ENCODE measurements at places on chromosomes 12 and 14. TPM values are rescaled to one million over a fixed set of nuclear protein-coding genes. Genes with fewer than 3 reads are reported as not detected.
A peak's percentile ranks its signal among the peaks of the same experiment; 100 is the strongest.

SCN8A gene
- total RNA-seq: 1.5 TPM

DNA sequence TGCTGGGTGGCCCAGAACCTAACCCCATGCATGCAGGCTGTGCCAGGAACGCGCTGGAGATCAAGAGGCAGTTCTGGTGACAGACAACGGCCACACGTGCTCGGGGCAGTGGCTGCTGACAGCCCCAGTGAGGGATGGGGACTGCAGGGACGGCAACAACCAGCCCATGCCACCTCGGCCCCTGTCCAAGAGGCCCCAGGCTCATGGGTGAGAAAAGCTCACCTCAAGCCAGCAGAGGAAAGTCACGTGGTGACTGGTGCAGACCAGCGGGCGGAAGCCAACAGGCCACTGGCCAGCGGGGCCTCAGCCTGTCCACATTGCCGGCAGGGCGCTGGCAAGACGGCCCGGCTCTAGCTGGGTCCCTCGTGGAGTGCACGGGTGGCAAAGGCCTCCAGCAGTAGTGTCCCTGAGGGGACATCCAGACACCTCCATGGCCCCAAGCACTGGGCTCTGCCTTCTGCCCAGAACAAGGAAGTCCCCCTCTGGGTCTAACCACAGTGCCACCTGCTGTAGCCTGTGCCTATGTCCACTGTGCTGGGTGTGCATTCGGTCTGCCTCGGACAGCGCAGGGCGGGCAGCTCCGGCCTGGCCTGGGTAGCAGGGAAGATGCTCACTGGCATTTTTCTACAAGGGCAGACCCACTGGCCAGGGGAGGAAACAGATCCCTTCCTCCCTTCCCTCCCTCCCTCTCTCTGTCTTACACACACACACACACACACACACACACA, 134.1 kb downstream of the NCOR2 start:
- peaks cover 25% of the 10 kb centered on the region for H3K4me1 ChIP-seq
- DNase-seq: peak; percentile 58
- H3K36me3 ChIP-seq: peaks cover 9% of the 10 kb centered on the region
- no peaks in the 10 kb centered on the region for H3K27me3 ChIP-seq
- no peak overlapping the region for H3K27ac ChIP-seq

DNA sequence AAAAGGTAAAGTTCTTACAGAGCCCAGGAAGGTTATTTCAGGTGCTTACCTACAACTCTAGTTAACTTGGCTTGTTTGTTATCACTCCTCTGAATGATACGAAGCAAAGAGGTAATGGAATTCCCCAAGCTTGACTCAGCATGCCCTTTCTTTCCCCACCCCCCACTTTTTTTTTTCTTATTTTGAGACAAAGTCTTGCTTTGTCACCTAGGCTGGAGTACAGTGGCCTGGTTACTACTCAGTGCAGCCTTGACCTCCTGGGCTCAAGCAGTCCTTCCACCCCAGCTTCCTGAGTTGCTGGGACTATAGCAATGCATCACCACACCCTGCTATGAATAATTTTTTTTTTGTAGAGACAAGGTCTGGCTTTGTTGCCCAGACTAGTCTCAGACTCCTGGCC, 17.1 kb upstream of the YBX3 start:
- DNase-seq: no peak
- H3K27ac ChIP-seq: no peak overlapping the region
- peaks cover 26% of the 10 kb centered on the region for H3K27me3 ChIP-seq
- H3K4me1 ChIP-seq: peaks cover 3% of the 10 kb centered on the region
- H3K36me3 ChIP-seq: no peaks in the 10 kb centered on the region

GRCh38 chr12:91406920-91407341, 224.3 kb upstream of the DCN start:
- H3K4me3 ChIP-seq: no peak overlapping the region
- H3K4me1 ChIP-seq: no peaks in the 10 kb centered on the region
- no peaks in the 10 kb centered on the region for H3K36me3 ChIP-seq

GRCh38 chr12:108638997-108639822, 5.5 kb upstream of the SELPLG start:
- H3K4me1 ChIP-seq: peaks cover 22% of the 10 kb centered on the region
- DNase-seq: no peak
- H3K27ac ChIP-seq: no peak overlapping the region
- no peaks in the 10 kb centered on the region for H3K36me3 ChIP-seq
- no peaks in the 10 kb centered on the region for H3K27me3 ChIP-seq

Measured in natural killer cell treated with Interleukin-12 subunit alpha and Interleukin-12 subunit beta and Interleukin-15 and Interleukin-18, amount 100 ng/mL, for 72 hours (primary cell).